ENCODE measurements at places on chromosomes 3 and 15. TPM values are rescaled to one million over a fixed set of nuclear protein-coding genes. Genes with fewer than 3 reads are reported as not detected.
A peak's percentile ranks its signal among the peaks of the same experiment; 100 is the strongest.

ARNT2 gene
- total RNA-seq: 2.2 TPM

DNA sequence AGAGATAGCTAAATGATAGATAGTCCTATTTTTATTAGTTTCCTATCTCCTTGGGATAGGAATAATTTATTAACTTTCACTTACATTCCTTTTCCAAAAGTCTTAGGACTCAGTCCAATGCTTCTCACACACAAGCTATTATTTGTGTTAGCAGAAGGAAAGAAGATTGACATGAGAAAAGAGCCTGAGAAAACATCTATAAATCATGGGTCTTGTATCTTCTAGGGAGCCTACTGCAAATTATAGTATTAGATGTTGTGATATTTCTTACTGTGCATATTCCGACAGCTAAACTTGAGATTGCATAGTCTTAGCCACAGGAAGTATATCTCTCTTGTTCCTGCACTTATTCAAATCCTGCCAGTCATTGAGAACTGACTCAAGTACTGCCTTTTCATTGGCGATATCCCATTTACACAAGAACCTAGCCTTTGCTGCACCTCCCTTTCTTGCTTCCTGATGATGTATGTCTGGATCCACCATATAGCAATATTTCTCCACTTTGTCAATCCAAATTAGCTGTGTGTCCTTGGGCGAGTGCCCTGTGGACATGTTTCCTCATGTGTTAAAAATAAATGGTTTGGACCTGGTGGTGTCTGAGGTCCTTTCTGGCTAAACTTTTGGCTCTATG lies 245.1 kb upstream of the LMCD1 start:
- DNase-seq: no peak

- no peak for DNase-seq
Measured at GRCh38 chr3:127492426-127492825, 98.1 kb downstream of the TPRA1 start.

- DNase-seq: peak; percentile 68
Measured at GRCh38 chr15:101048176-101048575, 129.0 kb downstream of the LRRK1 start.

DNA sequence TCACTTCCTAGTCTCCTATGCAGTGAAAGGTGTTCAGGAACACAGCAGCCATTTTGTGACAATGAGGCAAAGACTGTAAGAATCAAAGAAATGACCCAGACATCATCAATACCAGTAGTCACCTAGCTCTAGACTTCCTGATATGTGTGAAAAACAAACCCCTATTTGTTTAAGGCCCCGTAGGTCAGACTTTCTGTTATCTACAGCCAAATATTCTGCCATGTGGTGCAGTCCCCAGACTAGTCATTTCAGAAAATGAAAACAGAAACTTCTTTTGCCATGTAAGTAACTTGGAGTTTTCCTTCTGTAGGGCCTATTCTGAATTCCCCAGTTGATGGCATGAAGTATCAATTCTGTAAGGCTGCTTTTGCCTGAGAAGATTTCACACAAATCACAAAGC lies 181.7 kb upstream of the SNTN start:
- no peak for DNase-seq

NBEAL2 gene
- total RNA-seq: 176 TPM

LRRIQ4 gene
- not detected for total RNA-seq

DNA sequence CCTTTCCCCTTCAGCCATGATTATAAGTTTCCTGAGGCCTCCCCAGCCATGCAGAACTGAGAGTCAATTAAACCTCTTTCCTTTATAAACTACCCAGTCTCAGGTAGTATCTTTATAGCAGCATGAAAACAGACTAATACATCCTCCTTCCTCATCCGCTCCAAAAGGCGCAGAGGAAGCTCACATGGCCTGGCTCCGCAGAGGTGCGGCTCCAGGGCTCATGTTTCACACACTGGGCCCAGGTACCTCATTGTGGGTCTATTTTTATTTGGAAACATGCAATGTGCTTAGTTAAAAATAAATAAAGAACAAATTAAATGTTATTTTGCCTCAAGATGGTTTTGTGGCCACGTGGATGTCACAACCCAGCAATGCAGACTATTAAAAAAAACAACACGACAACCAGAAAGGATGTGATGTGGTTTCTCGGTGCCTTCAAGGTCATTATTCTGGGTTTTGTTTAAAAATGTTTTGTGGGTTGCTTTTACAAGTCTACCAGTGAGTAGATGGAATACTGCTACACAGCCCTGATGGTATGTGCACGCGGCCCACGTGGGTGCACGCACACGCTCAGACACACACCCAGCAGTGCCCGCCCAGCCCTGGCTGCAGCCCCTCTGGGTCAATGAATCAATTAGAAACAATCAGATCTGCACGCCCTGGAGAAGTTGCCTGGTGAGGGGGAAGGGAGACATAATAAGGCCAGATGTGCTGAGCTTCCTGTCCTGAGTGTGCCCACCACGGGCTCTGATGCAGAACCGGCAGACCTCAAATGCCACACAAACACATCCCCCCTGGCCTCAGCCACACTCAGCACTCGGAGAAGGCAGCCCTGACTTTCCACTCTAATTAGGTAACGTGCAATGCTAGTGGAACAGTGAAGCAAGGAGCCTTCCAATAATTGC lies 140.1 kb downstream of the ADAMTS17 start:
- no peak for DNase-seq

CEMIP gene
- 4.7 TPM for total RNA-seq

LRRC31 gene
- not detected for total RNA-seq

FGF7 gene
- 15.1 TPM for total RNA-seq

DNA sequence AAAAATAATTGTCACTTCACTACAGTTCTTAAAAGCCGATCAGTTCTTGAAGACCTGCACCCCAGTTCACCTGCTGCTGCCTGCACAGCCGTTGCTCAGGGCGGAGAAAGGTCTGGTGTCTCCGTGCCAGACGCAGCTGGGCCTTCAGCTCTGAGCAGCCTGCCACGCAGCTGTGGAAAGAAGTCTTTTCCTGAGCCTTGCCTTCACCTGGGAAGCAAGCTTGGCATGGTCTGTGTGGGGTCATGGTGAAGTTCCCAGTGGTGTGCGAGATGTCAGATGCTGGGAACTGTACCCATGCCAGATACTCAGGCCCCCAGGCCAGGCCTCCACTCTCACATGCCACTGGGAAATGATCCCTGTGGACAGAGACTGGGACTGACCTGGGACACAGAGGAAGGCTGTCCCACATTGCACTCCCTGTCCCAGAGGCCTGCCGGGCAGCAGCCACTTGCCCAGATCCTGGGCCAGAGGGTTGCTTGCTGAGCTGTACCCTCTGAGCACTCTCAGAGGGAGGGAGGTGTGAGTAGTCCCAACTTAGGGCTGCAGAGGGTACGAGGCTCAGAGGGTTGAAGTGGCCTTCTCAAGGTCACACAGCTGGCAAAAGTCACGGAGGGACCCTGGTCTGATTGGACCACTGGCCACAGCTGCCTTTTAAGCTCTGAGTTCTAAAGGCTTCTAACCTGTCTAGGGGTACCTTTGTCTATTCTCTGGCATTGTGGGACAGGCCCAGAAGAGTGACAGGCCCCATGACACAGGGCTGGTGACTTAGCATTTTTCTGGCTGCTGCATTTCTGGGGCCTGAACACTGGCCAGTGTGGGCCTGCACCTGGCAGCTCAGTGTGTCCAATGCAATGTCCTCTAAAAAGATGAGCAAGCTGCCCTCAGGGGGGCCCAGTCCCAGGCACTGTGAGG lies 55.4 kb downstream of the KLF13 start:
- DNase-seq: no peak

GRCh38 chr3:110754212-110754916 lies 317.3 kb upstream of the NECTIN3 start:
- DNase-seq: no peak

IL12A gene
- total RNA-seq: 0.36 TPM

- DNase-seq: no peak
Measured at GRCh38 chr3:178450476-178450875, 85.8 kb upstream of the KCNMB2 start.

DNA sequence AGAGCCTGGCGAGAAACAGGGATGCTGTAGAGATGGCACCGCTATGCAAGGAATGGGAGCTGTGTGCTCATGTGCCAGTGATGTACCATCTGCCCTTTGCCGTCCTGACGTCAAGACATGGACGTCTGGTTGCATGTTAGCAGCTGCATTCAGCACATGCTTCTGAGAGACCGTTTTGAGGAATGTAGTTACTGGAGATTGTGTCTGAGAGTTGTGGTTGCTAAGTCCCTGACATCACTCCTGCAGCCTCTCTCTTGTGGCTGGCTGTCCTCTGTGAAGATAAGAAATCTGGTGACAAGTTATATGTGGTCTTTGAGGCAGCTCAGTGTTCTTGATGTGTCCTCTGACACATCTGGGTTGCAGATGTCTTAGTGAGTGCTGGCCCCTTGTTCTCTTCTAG lies 165.1 kb downstream of the APBA2 start:
- DNase-seq: no peak

GRCh38 chr3:65170390-65171042 lies 482.7 kb upstream of the ADAMTS9 start:
- peak; percentile 56 for DNase-seq

DNA sequence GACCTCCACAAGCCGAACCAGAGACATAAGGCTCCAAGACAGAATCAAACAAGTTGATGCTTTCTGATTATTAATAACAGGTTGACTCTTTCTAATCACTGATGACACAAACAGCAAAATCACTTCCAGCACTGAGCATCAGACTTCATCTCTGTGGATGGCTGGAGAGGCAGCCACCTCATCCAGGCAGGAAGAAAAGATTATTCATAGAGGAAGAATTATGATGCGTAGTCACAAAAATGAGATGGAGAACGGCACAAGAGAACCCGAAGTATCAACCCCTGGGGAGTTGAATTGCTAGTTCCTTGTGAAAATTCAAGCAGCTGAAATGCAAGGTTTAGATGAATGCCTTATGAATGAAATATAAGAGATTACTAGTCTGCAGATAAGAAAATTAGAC lies 49.9 kb upstream of the LMCD1 start:
- DNase-seq: no peak

DNA sequence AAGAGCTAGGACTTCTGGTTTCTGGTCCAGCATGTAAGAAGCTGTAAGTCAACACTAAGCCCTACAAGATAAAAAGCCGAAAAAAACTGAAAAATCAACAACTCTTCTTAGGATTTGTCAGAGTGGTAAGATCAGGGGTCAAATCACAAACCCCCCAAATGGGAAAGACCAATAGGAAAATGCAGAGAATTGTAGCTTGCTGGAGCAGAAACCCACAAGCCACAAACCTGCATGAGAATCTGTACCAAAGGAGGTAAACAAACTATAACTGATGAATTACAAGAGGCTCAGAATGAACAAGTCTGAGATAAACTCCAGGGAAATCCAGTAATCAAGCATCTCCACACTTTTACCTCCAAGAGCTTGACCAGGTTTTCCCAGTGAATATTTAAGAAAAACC lies 36.0 kb downstream of the RFX7 start:
- DNase-seq: no peak

SHF gene
- 16.7 TPM for total RNA-seq

ACY1 gene
- 44.2 TPM for total RNA-seq

GRCh38 chr15:48279608-48280007 lies 51.6 kb upstream of the DUT start:
- no peak for DNase-seq

DNA sequence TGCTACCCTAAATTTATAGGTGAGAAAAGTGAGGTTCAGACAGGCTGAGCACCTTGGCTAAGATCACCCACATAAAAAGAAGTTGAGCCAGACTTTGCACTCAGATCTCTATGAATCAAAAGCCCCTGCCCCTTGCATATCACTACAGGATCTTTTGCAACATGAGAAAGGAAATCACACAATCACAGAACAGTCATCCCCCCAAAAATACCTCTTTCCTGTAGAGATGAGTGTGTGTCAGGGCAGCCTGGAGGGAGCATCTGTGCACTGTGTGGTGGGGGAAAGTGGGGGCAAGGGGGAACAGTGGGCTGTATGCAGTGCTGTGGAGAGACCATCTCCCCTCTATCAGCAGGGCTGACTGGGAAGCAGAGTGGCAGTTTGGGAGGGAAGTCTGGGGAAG lies 46.6 kb downstream of the EPHB3 start:
- DNase-seq: no peak
